ENCODE measurements at places on chromosomes 11 and 22. TPM values are rescaled to one million over a fixed set of nuclear protein-coding genes. Genes with fewer than 3 reads are reported as not detected.
A peak's percentile ranks its signal among the peaks of the same experiment; 100 is the strongest.

DNA sequence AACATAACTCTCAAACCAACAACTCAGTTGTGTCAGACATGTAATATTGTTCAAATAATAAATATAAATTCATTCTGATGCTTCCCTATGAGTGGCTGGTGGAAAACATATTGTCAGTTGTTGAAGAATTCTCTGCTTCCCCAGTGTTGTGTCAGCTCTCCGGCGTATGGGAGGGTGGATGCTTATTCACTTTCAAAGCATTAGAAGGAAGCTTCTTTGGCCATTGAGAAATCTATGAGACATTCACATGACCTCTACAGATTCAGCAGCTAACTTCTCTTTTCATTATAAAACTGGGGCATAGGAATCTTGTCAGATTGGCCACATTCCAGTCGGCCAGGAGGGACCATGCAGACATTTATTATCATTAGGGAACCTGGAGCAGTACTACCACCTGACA lies 2.9 kb downstream of the OR51V1 start:
- no peak overlapping the region for H3K4me3 ChIP-seq
- no peaks in the 10 kb centered on the region for H3K27me3 ChIP-seq
- H3K4me1 ChIP-seq, result no peaks in the 10 kb centered on the region
- H3K27ac ChIP-seq, result no peak overlapping the region
- DNase-seq, result peak; percentile 20

DNA sequence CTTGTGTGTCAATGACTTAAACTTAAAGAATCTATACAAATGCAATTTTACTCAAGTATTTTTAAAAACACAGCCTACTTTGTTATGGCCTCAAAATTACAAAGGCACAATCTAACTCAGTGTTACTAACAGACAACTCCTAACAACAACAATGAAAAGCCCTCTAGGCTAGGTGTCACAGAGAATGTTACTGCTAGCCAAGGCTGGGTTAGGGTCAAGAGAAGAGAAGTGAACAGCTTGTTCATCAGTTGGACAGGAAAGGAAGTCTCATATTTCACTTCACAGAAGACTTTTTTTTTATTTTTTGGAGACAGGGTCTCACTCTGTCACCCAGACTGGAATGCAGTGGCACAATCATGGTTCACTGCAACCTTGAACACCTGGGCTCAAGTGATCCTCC lies 26.0 kb downstream of the CLDN25 start:
- no peak for DNase-seq
- H3K4me1 ChIP-seq, result no peaks in the 10 kb centered on the region
- no peak overlapping the region for H3K27ac ChIP-seq

- no peak overlapping the region for H3K27ac ChIP-seq
- no peak overlapping the region for H3K4me3 ChIP-seq
- H3K36me3 ChIP-seq, result no peaks in the 10 kb centered on the region
- no peaks in the 10 kb centered on the region for H3K27me3 ChIP-seq
- H3K4me1 ChIP-seq, result no peaks in the 10 kb centered on the region
Observed at GRCh38 chr11:30364139-30364836, 41.4 kb downstream of the ARL14EP start.

GRCh38 chr22:49446145-49446758 lies 381.4 kb downstream of the BRD1 start:
- no peak overlapping the region for H3K27ac ChIP-seq
- H3K27me3 ChIP-seq, result no peaks in the 10 kb centered on the region
- no peak for DNase-seq
- no peaks in the 10 kb centered on the region for H3K36me3 ChIP-seq
- H3K4me1 ChIP-seq, result no peaks in the 10 kb centered on the region

The CALCA gene
- total RNA-seq, result not detected

The PACS1 gene
- total RNA-seq, result 52.8 TPM

The TMEM184B gene
- 96.6 TPM for total RNA-seq

The SIK3 gene
- total RNA-seq, result 20.6 TPM

The MMP13 gene
- not detected for total RNA-seq

Measured in endothelial cell of umbilical vein (primary cell).